Activated CD8-positive, alpha-beta memory T cell treated with anti-CD3 and anti-CD28 coated beads, Interleukin-2, amount 10 ng/mL, durations not matched to agents 7 days and 5 days (primary cell): ENCODE measurements at places on chromosomes 12 and 14. TPM values are rescaled to one million over a fixed set of nuclear protein-coding genes. Genes with fewer than 3 reads are reported as not detected.

DNA sequence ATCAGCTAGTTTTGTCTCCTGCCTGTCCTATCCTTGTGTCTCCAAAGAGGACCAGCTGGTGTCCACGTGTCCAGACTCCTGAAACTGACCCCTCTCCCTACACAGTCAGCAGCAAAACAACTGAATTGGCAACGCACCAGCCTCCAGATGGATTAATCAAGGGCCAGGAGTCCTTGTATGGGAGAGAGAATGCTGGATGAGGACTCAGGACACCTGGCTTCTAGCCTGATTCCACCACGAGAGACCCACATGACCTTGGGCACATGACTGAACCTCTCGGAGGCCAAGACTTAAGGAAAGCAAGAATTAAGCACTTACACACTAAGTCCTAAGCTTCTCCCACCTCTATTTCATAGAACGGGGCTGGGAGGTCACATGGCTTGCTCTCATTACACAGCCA, 60.4 kb upstream of the CMKLR1 start:
- no peak for DNase-seq
- H3K4me1 ChIP-seq = no peaks in the 10 kb centered on the region
- peaks cover 6% of the 10 kb centered on the region for H3K27me3 ChIP-seq
- no peak overlapping the region for H3K4me3 ChIP-seq

DNA sequence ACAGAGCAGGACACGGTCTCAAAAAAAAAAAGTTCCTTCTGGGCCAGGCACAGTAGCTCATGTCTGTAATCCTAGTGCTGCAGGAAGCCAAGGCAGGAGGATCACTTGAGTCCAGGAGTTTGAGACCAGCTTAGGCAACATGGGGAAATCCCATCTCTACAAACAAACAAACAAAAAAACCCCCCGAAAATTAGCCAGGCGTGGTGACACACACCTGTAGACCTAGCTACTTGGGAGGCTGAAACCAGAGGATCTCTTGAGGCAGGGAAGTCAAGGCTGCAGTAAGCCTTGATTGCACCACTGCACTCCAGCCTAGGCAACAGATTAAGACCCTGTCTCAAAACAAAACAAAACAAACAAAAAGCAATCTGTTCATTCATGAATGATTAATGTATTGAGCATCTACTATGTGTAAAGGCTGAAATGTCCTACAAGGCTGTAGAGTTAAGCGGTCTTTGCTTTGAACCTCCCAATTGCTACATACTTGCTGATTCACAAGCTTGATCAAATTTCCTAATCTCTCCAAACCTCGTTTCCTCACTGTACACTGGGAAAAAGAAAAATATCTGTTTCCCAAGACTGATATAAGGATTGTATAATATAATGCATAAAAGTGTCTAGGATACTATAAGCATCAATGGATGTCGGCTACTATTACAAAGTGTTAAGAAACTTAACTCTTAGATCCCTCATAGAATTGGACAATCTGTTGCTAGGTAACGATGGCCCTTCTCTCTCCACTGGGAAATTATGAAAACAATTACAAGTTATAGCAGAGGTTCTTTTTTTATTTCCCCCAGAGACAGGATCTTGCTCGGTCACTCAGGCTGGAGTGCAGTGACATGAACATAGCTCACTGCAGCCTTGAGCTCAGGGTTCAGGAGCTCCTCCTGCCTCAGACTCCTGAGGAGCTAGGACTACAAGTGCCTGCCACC, 7.9 kb upstream of the RILPL2 start:
- H3K4me3 ChIP-seq = no peak overlapping the region
- H3K4me1 ChIP-seq = peaks cover 25% of the 10 kb centered on the region
- no peak overlapping the region for H3K27ac ChIP-seq
- H3K27me3 ChIP-seq = no peaks in the 10 kb centered on the region
- H3K36me3 ChIP-seq = no peaks in the 10 kb centered on the region

DNA sequence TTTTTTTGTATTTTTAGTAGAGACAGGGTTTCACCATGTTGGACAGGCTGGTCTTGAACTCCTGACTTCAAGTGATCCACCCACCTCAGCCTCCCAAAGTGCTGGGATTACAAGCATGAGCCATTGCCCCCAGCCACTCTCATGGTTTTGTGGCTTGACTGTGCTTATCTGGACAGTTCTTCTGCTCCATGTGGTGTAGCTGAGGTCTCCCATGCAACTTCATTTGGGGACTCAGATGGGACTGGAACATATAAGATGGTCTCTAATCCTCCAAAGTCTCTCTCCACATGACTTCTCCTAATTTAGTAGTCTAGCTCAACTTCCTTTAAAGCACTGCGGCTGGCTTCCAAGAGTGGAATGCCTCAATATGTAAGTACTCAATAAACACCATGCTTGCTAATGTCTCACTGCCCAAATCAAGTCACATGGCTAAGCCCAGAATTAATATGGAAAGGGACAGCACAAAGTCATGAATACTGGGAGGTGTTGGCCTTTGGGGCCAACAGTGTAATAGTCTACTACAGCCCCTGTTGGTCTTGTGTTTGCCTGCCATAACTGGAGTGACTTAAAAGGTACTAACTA, 7.4 kb downstream of the INHBC start:
- H3K27ac ChIP-seq = no peak overlapping the region
- H3K4me3 ChIP-seq = no peak overlapping the region
- H3K27me3 ChIP-seq = peaks cover 7% of the 10 kb centered on the region
- DNase-seq = no peak

- no peak overlapping the region for H3K4me3 ChIP-seq
- DNase-seq = no peak
- peaks cover 11% of the 10 kb centered on the region for H3K27me3 ChIP-seq
- H3K36me3 ChIP-seq = no peaks in the 10 kb centered on the region
These were observed 103.3 kb upstream of the CCDC175 start for GRCh38 chr14:59679872-59680271.

CDCA3 gene
- total RNA-seq = 89.1 TPM

- H3K36me3 ChIP-seq = no peaks in the 10 kb centered on the region
- no peak overlapping the region for H3K4me3 ChIP-seq
- H3K4me1 ChIP-seq = no peaks in the 10 kb centered on the region
- no peaks in the 10 kb centered on the region for H3K27me3 ChIP-seq
- H3K27ac ChIP-seq = no peak overlapping the region
These were observed 44.9 kb upstream of the GAS2L3 start for GRCh38 chr12:100528471-100529127.

GRCh38 chr12:12887471-12887870, 3.9 kb upstream of the GPRC5A start:
- no peak overlapping the region for H3K4me3 ChIP-seq
- no peaks in the 10 kb centered on the region for H3K36me3 ChIP-seq
- peaks cover 6% of the 10 kb centered on the region for H3K4me1 ChIP-seq
- no peak for DNase-seq
- no peak overlapping the region for H3K27ac ChIP-seq

HCFC2 gene
- 12.7 TPM for total RNA-seq

BATF gene
- total RNA-seq = 74.6 TPM

DNA sequence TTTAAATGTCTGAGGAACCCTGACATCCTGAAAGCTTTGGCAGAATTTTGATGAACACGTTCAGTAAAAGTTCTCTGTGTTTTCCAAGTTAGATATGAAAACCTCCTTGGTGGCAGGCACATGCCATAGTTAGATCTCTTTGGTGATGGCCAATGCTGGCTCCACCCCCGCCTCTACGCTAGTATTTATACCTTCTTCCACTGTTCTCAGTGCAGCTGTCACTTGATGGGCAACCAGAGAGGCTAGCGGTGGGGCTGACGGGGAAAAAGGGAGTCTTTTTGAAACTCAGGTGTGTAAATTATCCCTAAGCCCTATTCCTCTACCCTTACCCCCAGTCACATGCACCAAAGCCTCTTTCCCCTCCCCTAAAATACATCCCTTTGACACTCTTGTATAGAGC, 32.1 kb downstream of the PPP1R36 start:
- no peak overlapping the region for H3K27ac ChIP-seq
- H3K27me3 ChIP-seq = no peaks in the 10 kb centered on the region
- H3K4me3 ChIP-seq = no peak overlapping the region
- no peaks in the 10 kb centered on the region for H3K4me1 ChIP-seq
- no peak for DNase-seq

DNA sequence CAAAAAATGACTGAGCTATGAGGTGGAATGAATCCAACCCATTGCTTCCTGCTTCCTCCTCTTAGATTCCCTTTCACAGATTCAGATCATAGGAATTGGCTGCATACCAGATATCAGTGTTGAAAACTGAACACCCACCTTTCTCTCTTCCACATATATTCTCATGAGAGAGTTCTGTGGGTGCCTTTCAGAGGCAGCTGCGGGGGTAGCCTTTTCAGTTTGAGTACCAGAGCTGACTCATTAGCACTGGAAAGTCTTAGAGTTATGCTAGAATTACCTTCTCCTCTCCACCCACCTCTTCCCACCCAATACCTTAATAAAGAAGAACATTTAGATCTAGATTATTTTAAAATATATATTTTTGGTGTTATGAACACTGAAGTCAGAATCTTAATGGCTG, 495.4 kb upstream of the SEL1L start:
- no peak overlapping the region for H3K27ac ChIP-seq
- no peak for DNase-seq
- no peaks in the 10 kb centered on the region for H3K27me3 ChIP-seq
- H3K4me3 ChIP-seq = no peak overlapping the region
- H3K36me3 ChIP-seq = no peaks in the 10 kb centered on the region

DNA sequence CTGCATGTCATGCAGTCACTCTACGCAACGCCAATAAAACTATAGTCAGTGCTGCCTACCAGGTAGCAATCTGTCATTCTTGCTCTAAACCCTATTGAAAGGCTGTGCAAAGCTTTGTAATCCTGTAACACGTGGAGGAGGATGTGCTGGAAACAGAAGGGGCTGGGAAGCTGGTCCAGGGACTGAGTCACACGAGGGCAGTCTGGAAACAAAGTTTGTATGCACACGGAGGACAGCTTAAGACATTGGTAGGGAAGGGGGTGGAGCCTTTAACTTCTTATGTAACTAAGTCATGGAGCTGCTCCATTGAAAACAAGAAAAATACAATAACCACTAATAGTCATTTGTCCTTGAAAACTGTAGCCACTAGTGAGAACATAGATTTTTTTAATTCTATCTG, 128.0 kb downstream of the BCAT1 start:
- H3K36me3 ChIP-seq = peaks cover 43% of the 10 kb centered on the region
- DNase-seq = no peak
- no peaks in the 10 kb centered on the region for H3K27me3 ChIP-seq
- no peak overlapping the region for H3K4me3 ChIP-seq

GRCh38 chr12:66191547-66192126, 2.6 kb downstream of the IRAK3 start:
- no peak for DNase-seq
- peaks cover 8% of the 10 kb centered on the region for H3K4me1 ChIP-seq
- H3K4me3 ChIP-seq = no peak overlapping the region

DNA sequence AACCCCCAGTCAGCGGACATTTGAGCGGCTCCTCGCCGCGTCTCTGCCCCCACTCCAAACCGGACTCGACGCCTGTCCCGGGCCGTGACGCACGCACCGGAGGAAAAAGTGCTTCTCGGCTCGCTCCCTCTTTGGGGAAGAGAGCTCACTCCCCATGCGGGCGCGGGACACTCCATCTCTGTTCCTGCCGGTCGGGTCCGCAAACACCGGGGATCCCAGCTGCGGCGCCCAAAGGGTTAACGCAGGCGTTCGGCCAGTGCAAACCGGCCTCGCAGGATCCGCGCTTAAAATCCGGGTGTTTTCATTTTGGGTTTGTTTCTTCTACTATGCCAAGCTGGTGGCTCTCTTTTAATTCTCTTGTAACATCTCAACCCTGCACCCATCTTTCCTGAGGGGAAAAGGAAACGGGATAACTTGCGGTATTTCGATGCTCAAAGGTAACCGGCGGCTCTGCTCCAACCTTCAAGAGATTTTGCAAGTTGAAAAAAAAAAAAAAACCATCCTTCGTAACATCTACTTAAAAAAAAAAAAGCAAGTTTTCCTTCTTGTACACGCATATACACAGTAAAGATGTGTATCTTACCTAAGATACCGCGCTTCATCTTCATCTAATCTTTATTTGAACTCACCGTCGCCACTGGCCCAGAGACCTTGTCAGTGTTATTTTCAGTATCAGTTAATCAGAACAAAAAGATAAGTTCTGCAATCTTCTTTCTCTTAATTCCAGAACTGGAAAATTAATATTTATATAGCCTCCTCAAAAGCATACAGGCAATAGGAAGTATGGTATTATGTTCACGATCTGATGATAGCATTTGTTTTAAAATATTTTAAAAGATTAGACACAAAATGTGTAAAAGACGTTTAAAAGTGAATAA, 1.6 kb upstream of the ATP2B1 start:
- peaks cover 3% of the 10 kb centered on the region for H3K27me3 ChIP-seq
- peaks cover 24% of the 10 kb centered on the region for H3K4me1 ChIP-seq
- peaks cover 3% of the 10 kb centered on the region for H3K36me3 ChIP-seq
- peak overlapping the region; percentile 83 for H3K4me3 ChIP-seq

CLEC9A gene
- total RNA-seq = not detected

BDKRB2 gene
- total RNA-seq = not detected

GRCh38 chr14:52678591-52678990, 16.8 kb downstream of the ERO1A start:
- H3K27me3 ChIP-seq = no peaks in the 10 kb centered on the region
- no peak overlapping the region for H3K4me3 ChIP-seq
- H3K36me3 ChIP-seq = peaks cover 44% of the 10 kb centered on the region
- peaks cover 3% of the 10 kb centered on the region for H3K4me1 ChIP-seq

DNA sequence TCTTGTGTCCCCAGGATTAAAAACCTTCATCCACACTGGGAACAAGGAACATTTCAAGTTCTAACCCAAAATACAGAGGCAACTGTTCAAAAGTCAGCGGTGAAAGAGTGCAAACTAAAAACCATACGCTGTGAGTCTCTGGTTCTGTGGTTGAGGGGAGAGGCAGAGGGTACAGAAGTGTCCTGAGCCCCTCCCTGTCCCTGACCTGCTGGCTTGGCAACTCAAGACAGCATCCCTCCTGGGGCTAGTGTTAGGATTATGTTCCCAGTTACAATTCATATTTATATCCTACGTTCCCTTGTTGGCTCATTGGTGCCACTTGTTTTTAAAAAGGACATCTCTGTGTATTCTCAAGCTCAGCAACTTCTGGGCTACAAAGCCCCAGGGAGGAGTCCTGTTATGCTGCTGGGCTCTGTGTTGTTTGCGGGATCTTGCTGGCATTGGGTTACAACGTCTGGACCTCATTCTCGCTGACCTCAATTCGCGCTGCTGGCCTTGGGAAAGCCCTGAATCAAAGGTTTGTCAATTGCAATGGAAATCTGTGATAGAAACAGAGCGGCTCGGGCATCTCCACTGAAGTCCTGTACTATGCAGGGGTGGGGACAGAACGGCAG, 420.8 kb downstream of the FUT8 start:
- H3K36me3 ChIP-seq = peaks cover 1% of the 10 kb centered on the region
- H3K4me3 ChIP-seq = no peak overlapping the region
- H3K27me3 ChIP-seq = peaks cover 2% of the 10 kb centered on the region
- peaks cover 25% of the 10 kb centered on the region for H3K4me1 ChIP-seq
- no peak for DNase-seq
